ENCODE measurements at places on chromosomes 13 and 19.

DNA sequence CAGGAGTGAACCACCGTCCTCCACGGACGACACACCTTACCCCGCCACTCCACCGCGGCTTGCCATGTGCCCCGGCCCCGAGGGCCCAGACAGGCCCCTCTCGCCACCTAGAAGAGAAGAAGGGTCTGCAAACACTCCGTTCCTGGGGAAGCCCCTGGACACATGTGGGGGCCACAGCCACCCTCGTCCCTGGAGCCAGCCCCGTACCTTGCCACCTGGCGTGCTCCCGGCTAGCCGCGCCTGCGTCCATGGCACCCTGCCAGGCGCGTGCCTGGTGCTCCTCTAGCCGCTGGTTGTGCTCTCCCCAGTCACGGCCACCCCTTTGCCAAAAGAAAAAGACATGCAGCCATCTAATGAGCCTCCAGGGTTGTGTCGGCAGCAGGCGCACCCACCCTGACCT lies 19.9 kb upstream of the TINCR start:
- DNase-seq, result no peak

DNA sequence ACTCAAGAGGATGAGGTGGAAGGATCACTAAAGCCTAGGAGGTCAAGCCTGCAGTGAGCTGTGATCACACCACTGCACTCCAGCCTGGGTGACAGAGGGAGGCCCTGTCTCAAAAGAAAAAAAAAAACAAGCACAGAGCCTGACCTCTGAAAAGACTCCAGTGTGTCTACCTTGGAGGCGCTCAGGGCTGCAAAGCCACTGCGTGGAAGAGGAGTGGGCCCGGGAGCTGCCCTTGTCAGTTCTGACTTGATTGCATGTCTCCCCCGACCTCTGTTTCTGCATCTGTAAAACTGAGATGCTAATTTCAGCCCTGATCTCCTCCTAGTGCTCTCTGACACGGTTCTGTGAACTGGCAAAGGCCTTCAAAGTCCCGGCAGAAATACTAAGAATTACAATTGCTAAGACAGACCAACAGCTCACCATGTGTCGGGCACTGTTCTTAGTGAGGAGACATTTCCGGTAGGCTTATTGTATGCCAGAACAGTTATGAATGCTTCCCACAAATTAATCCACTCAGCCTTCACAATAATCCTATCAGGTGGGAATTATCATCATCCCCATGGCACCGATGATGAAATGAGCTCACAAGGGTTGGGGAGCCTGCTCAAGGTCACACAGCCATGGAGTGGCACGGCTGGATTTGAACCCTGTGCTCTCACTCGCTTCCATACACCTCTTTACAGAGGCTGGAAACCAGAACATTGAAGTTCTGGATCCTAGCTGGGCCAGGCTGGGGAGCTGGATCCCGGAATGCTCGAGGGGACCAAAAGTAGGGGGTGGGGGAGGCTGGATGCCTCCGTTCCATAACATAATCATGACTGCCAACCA lies 3.5 kb downstream of the AKT2 start:
- no peak for DNase-seq

DNA sequence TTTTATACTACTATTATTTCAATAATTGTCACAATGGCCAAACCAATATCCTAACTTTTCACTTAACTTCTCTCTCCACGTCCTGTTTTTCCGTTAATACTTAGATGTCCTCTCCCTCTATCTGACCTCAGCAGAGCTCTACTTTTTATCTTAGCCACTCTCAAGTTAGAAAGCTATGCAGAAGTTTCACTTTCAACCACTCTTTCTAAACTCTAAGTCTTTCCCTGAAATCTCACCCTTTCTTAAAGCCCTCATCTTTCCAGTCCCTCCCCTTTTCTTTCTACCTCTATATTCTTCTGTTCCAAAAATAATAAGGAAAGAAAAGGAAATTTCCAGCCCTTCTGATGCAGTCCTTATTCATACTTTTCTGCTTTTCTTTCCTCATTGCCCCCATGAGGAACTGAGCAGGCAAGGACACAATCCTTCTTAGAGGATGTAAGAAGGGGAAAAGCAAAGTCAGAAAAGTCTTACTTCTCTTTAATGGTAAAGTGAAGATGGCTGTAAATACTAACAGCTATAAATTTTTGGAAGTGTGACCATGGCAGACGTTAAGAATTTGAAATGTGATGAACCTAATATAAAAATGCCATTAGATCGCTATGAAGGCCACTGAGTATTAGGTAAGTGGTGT lies 23.0 kb downstream of the FAM216B start:
- no peak for DNase-seq

- no peak for DNase-seq
These were observed 630.5 kb upstream of the SLITRK6 start for GRCh38 chr13:86429756-86430155.
